ENCODE measurements at places on chromosomes 4 and X.

DNA sequence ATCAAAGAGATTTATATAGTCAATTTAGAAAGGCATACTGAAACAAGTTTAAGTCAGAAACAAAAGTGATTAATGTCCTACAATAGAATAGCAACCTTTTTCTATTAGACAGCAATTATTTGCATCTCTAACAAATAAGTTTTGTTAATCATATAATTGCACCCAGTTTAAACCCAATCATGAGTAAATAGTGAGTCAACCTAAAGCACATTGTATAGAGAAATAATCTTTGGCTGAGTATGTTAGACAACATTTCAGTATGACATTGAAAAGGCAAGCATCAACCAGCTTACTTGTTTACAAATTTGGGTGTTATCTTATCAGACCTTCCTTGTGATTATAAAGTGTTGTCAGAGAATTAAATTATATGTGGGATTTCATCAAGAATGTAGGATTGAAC lies 209.5 kb downstream of the IL15 start:
- no peak for DNase-seq

DNA sequence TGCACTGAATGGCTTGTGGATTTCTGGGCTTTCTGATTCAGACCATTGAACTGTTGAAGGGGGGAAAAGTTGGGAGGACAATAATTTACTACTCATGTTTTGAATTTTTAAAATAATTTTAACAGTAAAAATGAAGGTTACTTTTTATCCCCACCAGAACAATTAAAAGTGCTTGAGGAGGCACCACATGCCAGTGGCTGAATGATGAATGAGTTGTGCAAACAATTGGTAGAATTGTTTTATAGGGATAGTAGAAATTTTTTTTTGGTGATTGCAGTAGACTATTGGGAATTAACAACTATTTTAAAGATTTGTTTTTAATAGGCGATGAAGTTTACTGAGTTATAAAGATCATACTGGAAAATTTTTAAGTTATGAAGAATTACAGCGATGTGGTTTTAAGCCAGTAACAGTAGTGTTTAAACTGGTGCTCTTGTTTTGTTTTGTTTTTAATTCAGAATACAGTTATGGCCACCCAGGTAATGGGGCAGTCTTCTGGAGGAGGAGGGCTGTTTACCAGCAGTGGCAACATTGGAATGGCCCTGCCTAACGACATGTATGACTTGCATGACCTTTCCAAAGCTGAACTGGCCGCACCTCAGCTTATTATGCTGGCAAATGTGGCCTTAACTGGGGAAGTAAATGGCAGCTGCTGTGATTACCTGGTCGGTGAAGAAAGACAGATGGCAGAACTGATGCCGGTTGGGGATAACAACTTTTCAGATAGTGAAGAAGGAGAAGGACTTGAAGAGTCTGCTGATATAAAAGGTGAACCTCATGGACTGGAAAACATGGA lies 2.7 kb downstream of the REST start:
- no peak for DNase-seq

DNA sequence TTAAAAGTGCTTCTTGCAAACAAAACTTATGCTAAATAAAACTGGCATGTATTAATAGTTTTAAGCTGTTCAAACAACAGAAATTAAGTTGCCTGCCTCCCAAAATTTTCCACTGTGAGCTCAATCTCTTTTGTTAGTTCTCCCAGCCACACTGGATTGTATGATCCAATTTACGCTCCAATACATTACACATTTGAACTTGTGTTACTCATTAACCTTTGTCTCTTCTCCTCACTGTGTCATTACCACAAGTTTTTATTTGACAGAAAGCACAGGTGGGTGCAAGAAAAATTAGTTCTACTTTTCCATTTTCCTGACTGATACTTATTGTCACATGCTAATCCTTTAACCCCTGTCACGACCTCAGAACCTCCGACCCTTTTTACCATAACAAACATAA lies 55.5 kb downstream of the SHISA3 start:
- no peak for DNase-seq

GRCh38 chrX:41377624-41378023 lies 43.7 kb downstream of the DDX3X start:
- DNase-seq = no peak

DNA sequence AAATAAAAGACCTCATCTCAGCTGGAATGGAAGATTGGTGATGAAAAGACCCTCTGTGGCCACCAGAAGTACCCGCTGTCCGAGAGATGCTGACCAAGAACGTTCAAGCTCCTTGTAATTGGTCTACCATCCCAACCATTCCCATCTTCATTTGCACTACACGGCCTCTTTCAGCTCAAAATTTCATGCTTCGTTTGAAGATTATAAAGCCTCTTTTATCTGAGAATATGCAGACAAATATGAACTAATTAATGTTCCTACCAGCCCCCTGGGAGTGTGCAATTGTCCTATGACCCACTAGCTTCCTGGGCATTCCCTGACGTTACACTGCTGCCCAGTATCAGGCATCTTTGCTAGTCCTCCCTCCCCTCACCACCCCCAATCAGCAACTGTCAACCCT lies 583.7 kb downstream of the MID1IP1 start:
- DNase-seq = no peak

GRCh38 chrX:139692506-139692849 lies 15.5 kb downstream of the MCF2 start:
- DNase-seq = no peak

GRCh38 chr4:855880-856224 lies 29.9 kb upstream of the CPLX1 start:
- no peak for DNase-seq

- no peak for DNase-seq
These were observed 66.4 kb downstream of the DIPK2B start for GRCh38 chrX:45134315-45134731.

GRCh38 chr4:13599159-13599558 lies 28.4 kb downstream of the BOD1L1 start:
- no peak for DNase-seq

- DNase-seq = peak; percentile 85
These were observed 4.4 kb downstream of the GPRIN3 start for GRCh38 chr4:89303177-89303576.

GRCh38 chr4:31620476-31620875 lies 900.3 kb downstream of the PCDH7 start:
- peak; percentile 5 for DNase-seq
